Amygdala (tissue), 56 donors: ENCODE measurements at places on chromosomes 12 and 14.

- DNase-seq: peak; percentile 18
Observed at GRCh38 chr12:6620137-6620884, 13.1 kb upstream of the CHD4 start.

DNA sequence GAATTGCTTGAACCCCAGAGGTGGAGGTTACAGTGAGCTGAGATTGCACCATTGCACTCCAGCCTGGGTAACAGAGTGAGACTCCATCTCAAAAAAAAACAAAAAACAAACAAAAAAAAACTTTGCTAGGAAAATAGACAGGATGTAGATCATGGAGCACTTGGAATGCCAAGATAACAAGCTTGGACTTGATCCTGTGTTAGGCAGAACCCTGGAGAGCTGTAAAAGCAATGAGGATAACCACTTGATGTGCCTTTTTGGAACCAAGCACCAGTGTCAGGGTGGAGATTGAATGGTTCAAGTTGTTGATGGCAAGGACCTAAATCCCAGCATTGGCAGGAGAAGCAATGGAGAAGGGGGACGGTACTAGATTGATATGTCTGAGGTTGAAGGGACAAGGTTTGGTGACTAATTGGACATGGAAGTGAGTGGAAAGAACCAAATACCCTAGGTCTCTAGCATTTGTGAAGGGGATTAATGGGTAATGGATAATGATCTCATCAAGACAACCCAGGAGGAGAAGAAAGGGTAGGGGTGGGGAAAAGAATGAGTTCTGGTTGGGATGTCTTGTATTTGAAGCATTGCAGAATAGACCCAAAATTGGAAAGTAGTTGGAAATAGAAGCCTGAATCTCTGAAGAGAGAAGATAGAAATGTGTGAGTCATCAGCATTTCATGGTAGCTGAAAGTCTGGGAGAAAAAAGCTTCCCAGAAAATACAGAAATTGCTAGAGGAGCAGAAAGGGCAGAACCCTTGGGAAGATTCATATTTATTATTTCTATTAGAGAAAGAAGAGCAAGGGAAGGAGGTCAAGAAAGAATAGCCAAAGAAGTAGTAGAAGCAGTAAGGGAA, 176.7 kb downstream of the NUAK1 start:
- DNase-seq: no peak

- no peak for DNase-seq
Observed at GRCh38 chr14:69808919-69809808, 12.1 kb upstream of the SLC10A1 start.

- no peak for DNase-seq
Observed at GRCh38 chr14:20757965-20758364, 10.2 kb upstream of the EDDM3B start.

- no peak for DNase-seq
Observed at GRCh38 chr12:39402922-39403321, 40.0 kb downstream of the KIF21A start.

- DNase-seq: no peak
Observed at GRCh38 chr12:64694130-64695040, 64.8 kb downstream of the GNS start.

GRCh38 chr12:28024231-28024995, 51.9 kb upstream of the PTHLH start:
- DNase-seq: no peak

- DNase-seq: no peak
Observed at GRCh38 chr12:75345531-75345930, 11.1 kb downstream of the GLIPR1L1 start.

DNA sequence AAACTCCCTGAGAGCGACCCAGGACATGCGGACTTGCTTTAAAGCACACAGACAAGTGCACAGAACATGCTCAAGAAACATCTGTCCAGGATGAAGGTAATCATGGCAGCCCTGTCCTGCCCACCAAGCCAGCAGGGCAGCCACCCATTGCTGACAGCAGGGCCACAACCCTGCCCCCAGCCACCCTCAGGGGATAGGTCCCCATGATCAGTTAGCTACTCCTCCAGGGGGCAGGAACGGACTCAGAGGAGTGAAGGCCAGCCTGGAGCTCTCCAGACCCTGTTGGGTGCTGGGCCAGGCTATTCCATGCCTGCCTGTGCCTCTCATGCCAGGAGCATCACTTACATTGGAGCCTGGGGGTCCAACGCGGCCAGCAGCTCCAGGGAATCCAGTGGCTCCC, 15.8 kb downstream of the TMEM106C start:
- DNase-seq: no peak

- no peak for DNase-seq
Observed at GRCh38 chr12:79822475-79822874, 112.4 kb downstream of the PPP1R12A start.

DNA sequence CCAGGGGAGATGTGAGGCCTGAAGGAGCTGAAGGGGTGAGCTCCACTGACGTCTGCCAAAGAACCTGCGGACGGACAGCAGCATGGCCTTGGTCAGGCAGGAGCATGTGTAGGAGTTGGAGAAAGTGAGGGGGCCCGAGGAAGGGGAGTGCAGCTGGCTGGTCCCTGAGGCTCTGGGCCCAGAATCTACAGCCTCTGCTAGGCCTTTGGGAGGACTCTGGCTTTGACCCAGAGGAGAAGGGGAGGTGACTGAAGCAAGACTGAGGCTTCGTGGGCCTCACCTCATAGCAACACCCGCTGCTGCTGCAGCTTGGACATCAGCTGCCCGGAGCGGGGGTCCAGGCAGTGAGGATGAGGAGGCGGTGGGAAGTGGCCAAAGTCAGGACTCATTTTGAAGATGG, 216.6 kb upstream of the FKBP4 start:
- DNase-seq: no peak

- no peak for DNase-seq
Observed at GRCh38 chr14:105911006-105911847, 384.8 kb downstream of the TMEM121 start.

GRCh38 chr12:6224550-6224949, 24.4 kb downstream of the CD9 start:
- peak; percentile 78 for DNase-seq

GRCh38 chr12:46518729-46519128, 146.2 kb upstream of the SLC38A2 start:
- no peak for DNase-seq

GRCh38 chr12:49503674-49504180, 35.1 kb upstream of the KCNH3 start:
- no peak for DNase-seq

- DNase-seq: no peak
Observed at GRCh38 chr14:92412912-92413311, 89.9 kb downstream of the SLC24A4 start.

DNA sequence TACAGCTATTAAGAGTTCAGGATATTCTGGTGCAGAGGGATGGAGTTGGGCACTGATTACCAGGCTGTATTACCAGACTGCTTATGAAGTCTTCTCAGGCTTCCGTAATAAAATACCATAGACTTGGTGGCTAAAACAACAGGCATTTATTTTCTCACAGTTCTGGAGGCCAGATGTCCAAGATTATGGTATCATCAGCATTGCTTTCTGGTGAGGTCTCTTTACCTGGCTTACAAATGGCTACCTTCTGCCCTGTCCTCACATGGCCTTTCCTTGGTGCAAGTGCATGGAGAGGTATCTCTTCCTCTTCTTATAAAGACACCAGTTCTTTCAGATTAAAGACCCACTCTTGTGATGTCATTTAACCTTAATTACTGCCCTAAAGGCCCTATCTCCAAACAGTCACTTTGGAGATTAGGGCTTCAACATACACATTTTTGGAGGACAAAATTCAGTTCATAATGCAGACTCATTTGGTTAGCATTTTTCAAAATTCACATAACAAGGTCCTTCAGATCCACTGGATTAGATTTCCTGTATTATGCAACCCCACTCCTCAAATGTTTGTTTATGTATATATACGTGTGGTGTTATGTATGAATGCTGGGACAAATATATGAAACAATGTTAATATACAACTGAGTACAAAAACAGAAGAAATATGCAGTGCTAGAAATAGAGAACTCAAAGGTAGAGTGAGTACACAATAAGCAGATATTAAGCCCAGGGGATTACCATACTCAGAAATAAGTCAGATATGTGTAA, 9.3 kb upstream of the ATP2B1 start:
- DNase-seq: no peak

- DNase-seq: peak; percentile 41
Observed at GRCh38 chr14:93747102-93747501, 41.2 kb downstream of the PRIMA1 start.

- no peak for DNase-seq
Observed at GRCh38 chr14:103243764-103244737, 90.0 kb upstream of the EIF5 start.

DNA sequence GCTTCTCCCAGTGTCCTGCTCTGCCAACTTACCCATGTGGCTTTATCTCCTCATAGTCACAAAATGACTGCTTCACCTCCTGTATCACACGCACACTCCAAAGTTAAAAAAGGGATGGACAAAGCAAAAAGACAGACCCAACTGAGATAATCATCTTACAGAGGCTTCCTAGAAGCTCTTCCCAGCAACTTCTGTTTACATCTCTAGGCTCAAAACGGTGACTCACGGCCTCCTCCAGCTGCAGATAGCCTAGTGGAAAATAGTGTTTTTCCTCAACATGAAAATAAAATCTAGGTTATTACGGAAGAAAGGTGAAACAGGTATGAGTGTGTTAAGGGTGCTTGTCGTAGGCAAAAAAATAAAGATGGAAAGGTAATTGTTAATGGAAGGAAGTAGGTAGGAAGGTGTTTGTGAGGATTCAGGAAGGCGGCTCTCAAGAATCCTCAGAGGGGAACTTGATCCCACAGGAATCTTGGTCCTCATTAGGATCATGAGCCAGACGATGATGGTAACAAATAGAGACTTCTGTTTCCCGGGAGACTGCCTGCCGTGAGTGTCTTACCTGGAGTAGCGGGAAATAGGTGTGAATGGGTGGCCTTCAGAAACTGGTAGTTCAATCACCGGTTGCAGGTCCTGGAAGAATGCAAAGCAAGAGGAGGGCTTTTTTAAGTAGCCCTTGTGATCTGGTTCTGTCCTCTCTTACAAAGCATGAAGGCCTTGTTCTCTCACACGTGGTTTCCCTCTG, 487.5 kb upstream of the TMEM132C start:
- DNase-seq: no peak

DNA sequence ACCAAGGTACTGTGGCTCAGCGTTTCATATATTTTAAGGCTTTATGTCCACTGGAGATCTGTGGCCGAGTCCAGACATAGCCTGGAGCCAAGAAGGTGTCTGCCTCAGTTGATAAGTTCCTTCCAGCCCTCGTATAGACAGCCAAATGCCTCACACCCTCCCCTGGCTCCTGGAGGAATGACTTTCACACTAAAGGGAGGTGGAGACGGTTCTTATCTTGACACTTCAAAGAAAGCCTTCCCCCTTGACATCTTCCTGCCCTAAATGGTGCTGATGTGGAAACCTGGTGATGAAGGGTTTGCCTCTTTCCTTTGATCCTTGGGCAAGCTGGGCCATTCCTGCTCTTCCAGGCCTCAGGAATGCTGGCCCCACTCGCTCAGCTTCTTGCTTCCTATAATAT, 474.8 kb upstream of the TBX3 start:
- DNase-seq: no peak

DNA sequence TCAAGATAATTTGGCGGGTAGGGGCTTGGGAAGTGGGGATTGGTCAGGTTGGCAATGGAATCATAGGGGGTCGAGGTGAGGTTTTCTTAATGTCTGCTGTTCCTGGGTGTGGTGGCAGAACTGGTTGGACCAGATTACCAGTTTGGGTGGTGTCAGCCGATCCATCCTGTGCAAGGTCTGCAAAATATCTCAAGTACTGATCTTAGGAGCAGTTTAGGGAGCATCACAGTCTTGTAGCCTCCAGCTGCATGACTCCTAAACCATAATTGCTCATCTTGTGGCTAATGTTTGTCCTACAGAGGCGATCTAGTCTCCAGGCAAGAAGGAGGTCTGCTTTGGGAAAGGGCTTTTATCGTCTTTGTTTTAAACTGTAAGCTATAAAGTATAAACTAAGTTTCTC, 868.4 kb downstream of the DIO2 start:
- no peak for DNase-seq

GRCh38 chr12:82325540-82326336, 32.4 kb downstream of the CCDC59 start:
- no peak for DNase-seq

DNA sequence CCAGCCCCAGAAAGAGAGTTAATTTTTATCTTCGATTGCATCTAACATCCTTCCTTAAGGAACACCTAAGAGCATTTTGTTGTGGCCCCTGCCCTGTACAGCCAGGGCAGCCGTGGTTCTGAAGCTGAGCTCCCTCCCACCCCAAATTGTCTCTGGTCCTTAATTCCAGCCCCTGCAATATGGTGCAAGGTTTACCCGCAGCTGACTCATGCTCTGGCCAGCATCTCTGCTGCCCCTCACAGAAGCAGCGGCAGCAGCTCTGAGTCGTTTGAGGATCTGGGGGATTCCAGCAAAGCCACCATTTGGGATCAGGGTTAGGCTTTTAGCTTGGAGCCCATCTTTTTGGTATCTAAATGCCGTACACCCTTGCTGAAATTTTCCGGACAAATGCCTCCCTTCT, 3.3 kb downstream of the DLK1 start:
- DNase-seq: no peak

DNA sequence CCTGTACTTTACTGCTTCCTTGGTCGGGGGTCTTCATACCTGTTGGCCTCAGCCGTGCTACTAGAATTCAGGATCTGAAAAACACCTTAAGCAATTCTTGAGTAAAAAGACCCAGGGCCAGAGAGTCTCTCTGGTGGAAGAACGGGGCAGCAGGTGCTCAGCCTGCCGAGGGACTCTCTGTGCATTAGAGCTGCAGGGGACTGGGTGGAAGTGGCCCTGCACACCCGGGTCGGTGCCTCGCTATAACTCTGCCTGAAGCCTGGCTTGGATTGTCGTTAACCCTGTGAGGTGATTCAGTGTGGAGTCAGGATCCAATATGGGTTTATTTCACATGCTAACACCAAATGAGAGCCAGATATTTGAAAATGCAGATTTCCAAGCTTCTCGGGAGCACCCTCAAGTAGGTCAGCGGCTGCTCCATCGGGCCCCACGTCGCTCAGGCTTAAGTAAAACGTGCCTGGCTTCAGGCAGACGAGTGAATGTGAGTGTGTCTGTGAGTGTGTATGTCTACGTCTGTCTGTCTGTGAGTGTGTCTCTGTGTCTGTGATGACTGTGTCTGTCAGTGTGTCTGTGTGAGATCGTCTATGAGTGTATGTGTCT, 35.1 kb upstream of the C14orf180 start:
- no peak for DNase-seq
